ENCODE measurements at places on chromosomes 1 and 21.

DNA sequence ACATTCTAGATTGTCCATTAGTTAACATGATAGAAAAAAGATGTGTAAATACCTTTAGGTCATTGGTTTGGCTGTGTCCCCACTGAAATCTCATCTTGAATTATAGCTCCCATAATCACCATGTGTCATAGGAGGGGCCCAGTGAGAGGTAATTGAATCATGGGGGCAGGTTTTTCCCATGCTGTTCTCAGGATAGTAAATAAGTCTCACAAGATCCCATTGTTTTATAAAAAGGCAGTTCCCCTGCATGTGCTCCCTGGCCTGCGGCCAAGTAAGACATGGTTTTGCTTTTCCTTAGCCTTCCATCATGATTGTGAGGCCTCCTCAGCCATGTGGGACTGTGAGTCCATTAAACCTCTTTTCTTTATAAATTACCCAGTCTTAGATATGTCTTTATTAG, 32.5 kb upstream of the SLC44A5 start:
- DNase-seq, result no peak

GRCh38 chr1:48859456-48859855, 82.8 kb upstream of the BEND5 start:
- no peak for DNase-seq

- DNase-seq, result no peak
Measured at GRCh38 chr1:235127203-235127602, 1.4 kb downstream of the TOMM20 start.

GRCh38 chr1:219573960-219574359, 38.9 kb downstream of the ZC3H11B start:
- DNase-seq, result no peak

DNA sequence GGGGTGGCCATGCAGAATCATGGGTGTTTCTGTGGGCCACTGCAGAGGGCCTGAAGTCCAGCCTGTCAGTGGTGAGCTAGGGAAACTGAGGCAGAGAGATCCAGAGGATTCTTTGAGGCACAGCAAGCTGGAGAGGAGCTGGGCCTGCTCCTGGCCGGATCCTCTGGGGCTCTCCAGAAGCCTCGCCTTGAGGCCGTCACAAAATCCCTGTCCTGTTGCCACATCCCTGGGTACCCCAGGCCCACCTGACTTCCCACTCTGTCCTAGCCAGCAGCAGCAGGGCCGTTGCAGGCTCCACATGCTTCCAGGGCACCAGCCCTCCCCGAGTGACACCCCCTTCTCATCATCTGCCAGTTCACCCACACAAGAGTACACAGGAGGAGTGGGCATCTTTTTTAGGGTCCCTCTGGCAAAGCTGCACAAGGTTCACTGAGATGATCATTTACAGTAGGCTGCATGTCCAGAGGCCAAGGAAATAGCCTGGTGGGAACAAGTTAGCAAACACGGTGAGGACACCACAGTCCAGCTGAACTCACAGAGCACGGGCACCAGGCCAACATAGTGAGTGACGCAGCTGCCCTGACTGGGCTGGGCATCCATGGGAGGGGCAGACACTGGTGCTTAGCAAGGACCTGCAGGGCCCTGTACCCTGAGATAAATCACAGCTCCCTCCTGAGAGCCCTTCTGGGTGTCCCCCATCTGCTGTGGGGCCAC, 25.1 kb upstream of the TSPEAR start:
- DNase-seq, result no peak

GRCh38 chr1:185318431-185319138, 1.5 kb upstream of the IVNS1ABP start:
- no peak for DNase-seq

DNA sequence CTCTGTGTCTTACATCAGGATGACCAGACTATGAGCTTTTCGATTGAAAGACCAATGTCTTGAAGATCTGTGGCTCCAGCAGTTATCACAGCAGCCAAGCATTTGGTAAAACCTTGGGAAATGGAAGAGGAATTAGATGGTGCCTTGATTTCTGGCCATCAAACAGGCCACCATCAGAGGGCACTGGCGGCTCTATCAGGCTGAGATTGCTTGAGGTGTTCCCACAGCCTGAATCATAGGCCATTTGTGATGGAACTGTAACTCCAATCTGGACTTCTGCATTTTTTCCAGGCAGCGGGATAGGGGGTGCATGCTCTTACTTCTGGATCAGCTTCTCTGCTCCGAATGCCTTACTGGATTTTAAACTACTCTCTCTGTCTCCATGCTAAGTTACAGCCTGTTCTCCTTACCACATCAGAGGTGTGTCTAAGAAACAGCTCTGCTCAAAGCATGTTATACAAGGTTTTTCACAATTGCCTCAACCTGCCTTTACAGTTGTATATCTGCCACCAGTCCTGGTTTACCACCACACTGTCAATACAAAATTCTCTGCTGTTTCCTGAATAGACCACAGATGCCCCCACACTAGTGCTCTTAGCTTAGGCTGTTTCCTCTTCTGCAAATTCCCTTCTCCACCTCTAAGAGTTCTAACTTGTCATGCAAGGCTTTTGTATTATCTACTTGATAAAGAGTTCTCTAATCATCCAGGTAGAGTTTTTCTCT, 180.9 kb downstream of the PTGER3 start:
- no peak for DNase-seq

GRCh38 chr21:29365661-29366265, 67.0 kb downstream of the BACH1 start:
- DNase-seq, result no peak

- no peak for DNase-seq
Measured at GRCh38 chr1:51193564-51193963, 42.5 kb upstream of the RNF11 start.

- no peak for DNase-seq
Measured at GRCh38 chr1:87334351-87335174, 5.9 kb downstream of the LMO4 start.

DNA sequence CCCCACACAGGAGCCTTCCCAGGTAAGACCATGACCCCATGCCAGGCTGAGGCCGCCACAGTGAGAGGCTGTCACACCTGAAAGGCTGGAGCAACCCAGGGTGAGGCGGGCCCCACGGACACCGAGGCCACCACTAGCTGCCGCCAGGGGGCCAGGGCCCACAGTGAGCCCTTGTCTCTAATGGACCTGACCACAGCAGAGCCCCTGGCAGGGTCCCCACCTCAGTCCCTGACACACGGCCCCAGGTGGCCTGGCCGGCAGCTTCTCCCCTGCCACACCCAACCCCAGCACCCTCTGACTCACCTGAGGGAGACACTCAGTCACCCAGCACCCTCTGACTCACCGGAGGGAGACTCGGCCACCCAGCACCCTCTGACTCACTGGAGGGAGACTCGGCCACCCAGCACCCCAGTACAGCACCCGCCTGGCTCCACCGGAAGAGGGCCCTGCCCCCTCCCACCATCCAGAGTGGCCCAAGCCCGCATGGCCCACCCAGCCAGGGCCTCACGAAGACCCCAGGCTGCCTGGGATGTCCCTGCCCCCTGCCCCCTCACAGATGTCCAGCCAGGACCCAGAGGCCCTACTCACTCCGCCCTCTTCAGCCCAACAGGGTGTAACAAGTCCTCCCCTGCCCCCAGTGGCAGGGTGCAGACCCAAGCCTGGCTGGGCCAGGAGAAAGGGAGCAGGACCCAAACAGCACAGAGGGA, 4.4 kb downstream of the DVL1 start:
- peak; percentile 97 for DNase-seq

- no peak for DNase-seq
Measured at GRCh38 chr1:77133731-77134358, 85.4 kb downstream of the PIGK start.

GRCh38 chr1:147046189-147046862, 108.2 kb downstream of the NBPF12 start:
- DNase-seq, result no peak

- DNase-seq, result peak; percentile 44
Measured at GRCh38 chr1:228372183-228373003, 34.2 kb downstream of the TRIM11 start.

GRCh38 chr21:45767071-45768006, 123.8 kb downstream of the PCBP3 start:
- DNase-seq, result no peak

- DNase-seq, result no peak
Measured at GRCh38 chr1:116508984-116509980, 61.5 kb downstream of the CD58 start.

- peak; percentile 41 for DNase-seq
Measured at GRCh38 chr1:54475357-54475881, 69.2 kb upstream of the SSBP3 start.

DNA sequence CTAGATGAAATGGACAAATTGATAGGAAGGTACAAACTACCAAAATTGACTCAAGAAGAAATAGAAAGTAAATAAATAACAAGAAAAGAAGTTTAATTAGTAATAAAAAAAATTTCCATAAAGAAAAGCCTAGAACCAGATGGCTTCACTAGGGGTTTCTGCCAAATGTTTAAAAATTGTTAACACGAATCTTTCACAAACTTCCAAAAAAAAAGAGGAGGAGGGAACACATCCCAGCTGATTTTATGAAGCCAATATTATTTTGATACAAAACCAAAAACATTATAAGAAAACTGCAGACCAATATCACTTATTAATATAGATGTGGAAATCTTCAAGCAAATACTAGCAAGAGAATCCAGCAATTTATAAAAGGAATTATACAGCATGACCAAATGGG, 89.5 kb downstream of the COLGALT2 start:
- no peak for DNase-seq

DNA sequence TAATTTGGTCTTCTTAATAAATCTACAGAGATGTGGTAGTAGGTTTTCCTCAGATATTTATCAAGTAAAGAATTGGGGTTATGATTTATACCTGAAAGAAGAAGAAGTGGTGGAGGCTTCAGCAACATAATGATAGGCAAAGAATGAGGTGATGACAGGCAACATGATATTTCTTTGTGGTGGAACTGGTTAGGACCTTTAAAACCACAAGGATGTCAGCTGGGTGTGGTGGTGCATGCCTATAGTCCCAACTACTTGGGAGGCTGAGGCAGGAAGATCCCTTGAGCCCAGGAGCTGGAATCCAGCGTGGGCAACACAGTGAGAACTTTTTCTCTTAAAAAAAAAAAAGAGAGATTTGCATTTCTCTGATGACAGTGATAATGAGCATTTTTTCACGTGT, 34.1 kb upstream of the COL11A1 start:
- DNase-seq, result no peak

DNA sequence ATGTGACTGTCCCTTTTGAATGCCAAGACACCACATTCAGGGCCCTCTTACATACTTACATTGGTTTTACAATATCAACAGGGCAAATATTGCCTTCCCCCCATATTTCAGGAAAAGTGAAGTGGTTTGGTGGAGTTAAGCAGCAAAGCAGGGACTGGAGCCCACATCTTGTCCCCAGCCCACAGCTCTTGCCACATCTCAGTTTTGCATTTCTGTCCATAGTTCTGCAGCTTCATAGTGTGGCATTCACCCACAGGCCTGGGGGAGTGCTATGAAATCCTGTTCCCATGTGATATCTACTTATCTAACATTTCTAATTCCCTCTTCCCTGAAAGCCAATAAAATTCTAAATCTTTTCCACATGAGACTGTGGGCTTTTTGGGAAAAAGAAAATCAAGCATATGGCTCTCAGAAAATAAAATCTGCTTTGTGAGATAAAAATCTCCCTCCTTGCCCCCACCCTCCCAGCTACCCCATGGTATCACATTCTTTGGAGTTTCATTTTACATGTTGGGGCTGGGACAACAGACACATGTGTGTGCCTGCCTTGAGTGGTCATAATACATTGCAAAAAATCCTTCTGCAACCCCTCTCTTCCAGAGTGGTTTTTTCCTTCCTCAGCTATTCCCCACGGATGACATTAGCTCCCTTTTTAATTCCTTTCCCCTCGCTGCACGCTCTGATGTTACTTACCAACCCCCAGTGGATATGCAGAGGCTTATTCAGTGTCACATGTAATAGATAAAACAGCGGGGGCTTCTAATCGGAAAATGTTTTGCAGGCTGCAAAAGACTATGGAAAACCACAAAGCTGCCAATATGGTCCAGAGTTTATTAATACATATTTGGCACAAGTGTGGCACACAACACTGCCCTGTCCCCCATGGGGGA, 20.5 kb upstream of the CD2 start:
- DNase-seq, result no peak

DNA sequence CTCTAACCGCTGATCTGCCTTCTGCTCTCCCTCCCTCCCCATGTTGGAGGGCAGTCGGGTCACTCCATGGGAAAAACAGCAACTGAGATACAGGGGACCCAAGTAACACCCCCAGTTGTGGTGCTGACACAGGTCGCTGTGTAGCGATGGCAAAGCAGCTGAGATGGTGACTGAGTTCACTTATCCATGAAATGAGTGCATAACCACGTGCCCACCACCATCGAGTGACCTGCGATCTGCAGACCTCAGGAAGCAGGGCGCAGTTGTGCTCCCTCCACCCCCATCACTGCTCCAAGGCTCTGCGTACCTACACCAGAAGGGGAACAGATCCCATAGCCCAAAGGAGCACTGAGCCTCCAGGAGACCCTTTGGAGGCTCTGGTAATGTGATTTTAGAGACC, 31.1 kb downstream of the KCNN3 start:
- DNase-seq, result no peak

- DNase-seq, result no peak
Measured at GRCh38 chr1:4132352-4133296, 232.6 kb upstream of the C1orf174 start.

GRCh38 chr1:163068716-163069115, 445 bp upstream of the RGS4 start:
- no peak for DNase-seq

- no peak for DNase-seq
Measured at GRCh38 chr21:43825936-43826622, 36.7 kb downstream of the RRP1 start.

- DNase-seq, result no peak
Measured at GRCh38 chr21:34520281-34520680, 8.3 kb upstream of the KCNE1 start.

DNA sequence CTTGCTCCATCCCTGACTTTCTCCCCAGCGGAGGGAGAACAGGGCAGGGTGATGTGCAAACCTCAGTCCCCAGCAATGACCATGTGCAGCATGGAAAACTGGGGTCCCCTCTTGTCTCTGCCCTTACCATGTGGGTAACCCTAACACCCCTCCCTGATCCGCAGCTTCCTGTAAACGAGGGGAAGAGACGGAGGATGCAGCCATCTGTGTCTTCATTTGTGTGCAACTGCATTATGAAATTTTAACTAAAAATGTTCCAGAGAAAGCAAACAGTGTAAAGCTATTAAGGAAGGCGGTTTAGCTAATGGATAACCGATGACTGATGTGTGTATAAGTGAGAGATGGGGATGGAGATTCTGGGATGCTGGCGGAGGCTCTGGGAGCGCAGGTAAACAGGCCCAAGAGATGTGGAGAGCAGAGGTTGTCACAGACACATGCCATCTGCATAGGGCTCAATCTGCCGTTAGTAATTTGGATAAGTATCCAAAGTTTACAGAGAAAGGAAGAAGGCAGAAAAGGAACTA, 206.6 kb downstream of the DSCAM start:
- no peak for DNase-seq

DNA sequence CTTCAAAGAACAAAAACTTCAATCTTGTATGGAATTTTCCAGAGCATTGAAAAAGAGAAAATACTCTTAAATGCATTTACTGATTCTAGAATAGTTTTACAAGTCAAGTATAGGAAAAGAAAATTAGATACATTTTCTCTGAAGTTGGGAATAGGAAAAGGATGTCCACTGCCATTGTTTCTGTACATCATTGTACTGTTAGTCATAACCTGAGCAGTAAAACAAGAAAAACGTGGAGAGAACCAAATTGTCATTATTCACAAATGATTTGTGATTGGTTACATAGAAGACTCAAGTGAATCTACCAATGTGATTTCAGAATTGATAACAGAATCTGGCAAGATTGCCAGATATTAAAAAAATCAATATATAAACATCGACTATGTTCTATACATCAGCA, 27.4 kb downstream of the PRKACB start:
- DNase-seq, result no peak

Measured in 8988T (cell line).